ENCODE measurements at places on chromosomes 6 and 20. TPM values are rescaled to one million over a fixed set of nuclear protein-coding genes. Genes with fewer than 3 reads are reported as not detected.

CLDN20 gene
- not detected for total RNA-seq

JAG1 gene
- 31.9 TPM for total RNA-seq

C20orf141 gene
- total RNA-seq, result not detected

CEP85L gene
- total RNA-seq, result 4.9 TPM

RGS17 gene
- total RNA-seq, result 3.9 TPM

SRSF6 gene
- total RNA-seq, result 242 TPM

PTCRA gene
- not detected for total RNA-seq

SLC52A3 gene
- total RNA-seq, result 10.2 TPM

DNA sequence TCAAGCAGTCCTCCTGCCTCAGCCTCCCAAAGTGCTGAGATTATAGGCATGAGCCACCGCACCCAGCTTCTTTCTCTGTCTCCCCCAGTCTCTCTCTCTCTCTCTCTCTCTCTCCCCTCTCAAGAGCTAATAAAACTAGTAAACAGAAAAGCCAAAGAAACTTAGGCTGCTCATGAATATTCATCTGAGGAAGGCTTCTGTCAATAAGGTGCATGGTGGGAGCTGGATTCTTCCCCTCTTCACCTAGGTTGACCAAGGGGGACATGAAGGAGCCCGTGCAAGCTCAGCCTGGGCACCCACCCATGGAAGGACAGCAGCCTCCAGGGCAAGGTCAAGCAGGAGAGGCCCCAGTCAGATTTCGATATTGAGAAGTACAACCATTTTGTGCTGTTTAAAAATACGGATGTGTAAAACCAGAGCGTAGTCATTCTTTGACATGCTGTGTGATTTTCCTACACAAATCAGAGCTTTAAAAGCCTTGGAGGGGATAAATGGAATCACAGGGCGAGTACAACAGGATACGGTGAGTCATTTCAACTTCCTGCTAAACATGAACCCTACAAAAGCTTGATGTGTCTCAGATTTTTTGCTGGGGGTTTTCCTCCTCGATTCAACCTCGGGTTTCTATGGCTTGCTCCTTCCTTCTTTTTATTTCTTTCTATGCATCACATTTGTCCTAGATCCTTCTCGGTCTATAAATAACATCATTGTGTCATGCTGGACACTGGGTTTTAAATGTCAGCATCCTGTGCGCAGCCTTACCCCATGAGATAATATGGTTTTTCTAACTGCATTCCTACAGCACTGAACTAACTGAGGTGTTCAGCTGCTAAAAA lies 368.9 kb upstream of the JARID2 start:
- H3K36me3 ChIP-seq, result no peaks in the 10 kb centered on the region
- no peaks in the 10 kb centered on the region for H3K27me3 ChIP-seq
- no peak overlapping the region for H3K27ac ChIP-seq
- no peak overlapping the region for H3K4me3 ChIP-seq

GRCh38 chr20:36235892-36236785 lies at the start of gene AAR2:
TSS of gene AAR2 (plus strand) at chr20:36236478. CDS start at chr20:36239869, 3,391 bp downstream.
- peaks cover 18% of the 10 kb centered on the region for H3K36me3 ChIP-seq
- H3K4me3 ChIP-seq, result peak within 1 kb of the TSS; percentile 91
- H3K4me1 ChIP-seq, result peaks cover 10% of the 10 kb centered on the region
- H3K27me3 ChIP-seq, result no peaks in the 10 kb centered on the region
- peak; percentile 60 for DNase-seq
- peak within 1 kb of the TSS; percentile 63 for H3K27ac ChIP-seq

DNA sequence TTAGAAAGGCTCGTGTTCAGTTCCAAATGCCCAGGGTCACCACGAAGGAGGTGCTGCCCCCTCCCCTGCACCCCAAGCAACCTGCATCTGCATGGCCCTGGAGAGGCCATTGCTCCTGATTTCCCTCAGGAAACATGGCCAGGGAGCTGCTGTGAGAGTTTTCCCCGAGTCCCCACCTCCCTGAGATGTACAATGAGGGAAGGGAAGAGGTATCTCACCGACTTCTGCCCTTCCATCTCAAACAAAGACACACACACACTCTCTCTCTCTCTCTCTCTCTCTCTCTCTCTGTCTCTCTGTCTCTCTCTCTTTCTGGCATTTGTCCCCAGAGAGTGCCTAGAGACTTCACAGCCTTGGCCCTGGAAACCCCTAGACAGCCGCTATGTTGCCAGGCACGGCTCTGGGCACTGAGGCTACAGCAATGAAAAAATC lies 120.4 kb downstream of the MRPL14 start:
- H3K4me1 ChIP-seq, result peaks cover 68% of the 10 kb centered on the region
- H3K27me3 ChIP-seq, result no peaks in the 10 kb centered on the region
- no peak overlapping the region for H3K27ac ChIP-seq

- no peaks in the 10 kb centered on the region for H3K4me1 ChIP-seq
- no peaks in the 10 kb centered on the region for H3K27me3 ChIP-seq
- no peaks in the 10 kb centered on the region for H3K36me3 ChIP-seq
Observed at GRCh38 chr20:9408422-9409300, 105.7 kb upstream of the LAMP5 start.

DNA sequence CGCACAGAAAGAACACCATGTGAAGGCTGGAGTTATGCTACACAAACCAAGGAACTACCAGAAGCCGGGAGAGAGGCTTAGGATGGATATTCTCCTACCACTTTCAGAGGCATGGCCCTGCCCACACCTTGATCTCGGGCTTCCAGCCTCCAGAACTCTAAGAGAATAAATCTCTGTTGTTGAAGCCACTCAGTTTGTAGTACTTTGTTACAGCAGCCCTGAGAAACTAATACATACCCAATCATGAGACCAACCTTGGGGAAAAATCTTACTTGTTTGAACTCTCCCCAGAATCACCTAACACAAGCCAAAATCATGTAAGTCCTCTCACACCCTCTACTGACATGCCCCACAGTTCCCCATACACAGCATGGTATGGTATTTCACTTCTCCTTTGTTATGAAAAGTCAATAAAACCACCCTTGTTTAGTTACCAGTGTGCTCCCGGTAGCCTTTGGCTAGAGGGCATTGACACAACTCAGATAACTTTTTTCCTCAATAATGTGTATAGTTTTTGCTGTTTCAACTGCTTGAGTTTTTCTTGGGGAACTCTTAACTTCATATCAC lies 40.7 kb upstream of the SLC2A12 start:
- no peaks in the 10 kb centered on the region for H3K4me1 ChIP-seq
- H3K27me3 ChIP-seq, result no peaks in the 10 kb centered on the region
- no peaks in the 10 kb centered on the region for H3K36me3 ChIP-seq
- no peak overlapping the region for H3K27ac ChIP-seq
- no peak overlapping the region for H3K4me3 ChIP-seq

DNA sequence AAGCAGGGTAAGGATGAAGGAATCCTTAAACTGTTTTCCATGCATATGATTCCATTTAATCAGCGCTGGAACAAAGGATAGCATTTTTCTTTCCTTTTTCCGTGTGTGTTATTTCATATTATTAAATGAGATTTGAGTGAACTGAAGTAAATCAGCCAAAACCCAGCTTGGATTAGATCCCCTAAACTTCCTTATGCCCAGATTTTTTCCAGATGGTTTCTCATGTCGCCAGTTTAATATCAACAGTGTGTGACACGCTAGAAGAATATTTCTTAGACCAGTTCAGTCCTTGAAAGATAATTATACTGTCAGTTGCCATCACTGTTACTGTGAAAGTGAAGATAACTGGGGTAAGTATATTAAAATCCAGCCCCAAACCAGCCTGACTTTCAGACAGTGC lies 1009.4 kb downstream of the KIF16B start:
- DNase-seq, result no peak
- no peaks in the 10 kb centered on the region for H3K36me3 ChIP-seq
- H3K27ac ChIP-seq, result no peak overlapping the region
- no peak overlapping the region for H3K4me3 ChIP-seq

- peaks cover 23% of the 10 kb centered on the region for H3K4me1 ChIP-seq
- H3K27me3 ChIP-seq, result no peaks in the 10 kb centered on the region
- peak overlapping the region; percentile 9 for H3K4me3 ChIP-seq
- no peak for DNase-seq
Observed at GRCh38 chr6:144265061-144265357, 20.1 kb upstream of the UTRN start.

DNA sequence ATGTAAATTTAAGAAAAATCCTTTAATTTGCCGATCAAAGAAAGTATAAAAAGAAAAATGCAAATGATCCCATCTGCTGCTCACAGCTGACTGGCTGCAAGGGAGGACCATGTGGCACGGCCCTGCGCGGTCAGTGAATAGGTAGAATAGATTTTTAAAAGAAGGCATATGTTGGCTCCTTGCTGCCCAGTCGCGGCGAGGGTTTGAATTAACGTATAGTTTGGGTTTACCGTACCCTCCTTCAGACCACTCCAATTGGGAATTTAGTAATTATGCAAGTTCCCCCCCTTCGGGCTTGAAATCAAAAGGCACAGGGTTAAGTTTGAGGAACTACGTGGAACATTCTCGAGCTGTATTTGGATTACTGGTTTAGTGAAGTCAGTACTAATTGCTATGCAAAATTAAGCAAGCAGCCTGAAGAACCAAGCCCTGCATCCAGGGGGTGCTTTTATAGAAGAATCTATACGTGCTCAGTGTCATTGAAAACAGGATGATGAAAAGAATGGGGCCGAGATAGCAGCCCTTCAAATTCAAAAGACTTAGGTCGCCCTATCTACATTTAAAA lies 1.1 kb upstream of the BEND3 start:
- no peak for DNase-seq
- H3K4me3 ChIP-seq, result peak overlapping the region; percentile 66
- H3K27ac ChIP-seq, result peak overlapping the region; percentile 83
- no peaks in the 10 kb centered on the region for H3K27me3 ChIP-seq
- peaks cover 18% of the 10 kb centered on the region for H3K4me1 ChIP-seq

DNA sequence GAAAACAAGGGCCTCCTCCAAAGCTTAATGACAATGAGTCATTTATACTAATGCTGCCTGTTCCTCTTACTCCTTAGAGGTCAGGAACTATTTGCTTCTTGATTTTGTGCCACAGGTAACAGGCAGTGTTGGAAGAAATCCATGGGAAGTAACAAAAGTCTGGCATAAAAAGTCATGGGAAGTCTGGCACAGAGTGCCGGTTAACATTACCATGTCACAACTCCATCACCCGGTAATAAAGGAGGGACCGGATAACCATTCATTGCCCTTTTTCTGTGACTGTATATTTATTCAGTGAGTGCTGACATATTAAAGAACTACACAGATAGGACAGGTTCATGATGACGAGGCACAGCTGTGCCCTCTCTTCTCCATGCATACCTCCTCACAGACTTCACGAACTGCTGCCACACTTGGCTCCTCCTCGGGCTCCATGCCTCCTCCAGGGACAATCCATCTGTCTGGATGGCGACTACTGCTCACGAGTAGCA lies 50.9 kb downstream of the NUDT3 start:
- H3K4me1 ChIP-seq, result no peaks in the 10 kb centered on the region
- DNase-seq, result no peak
- H3K36me3 ChIP-seq, result peaks cover 2% of the 10 kb centered on the region
- H3K27me3 ChIP-seq, result no peaks in the 10 kb centered on the region
- no peak overlapping the region for H3K4me3 ChIP-seq

- H3K27me3 ChIP-seq, result no peaks in the 10 kb centered on the region
- H3K4me1 ChIP-seq, result peaks cover 10% of the 10 kb centered on the region
- no peak overlapping the region for H3K27ac ChIP-seq
- no peak overlapping the region for H3K4me3 ChIP-seq
Observed at GRCh38 chr6:17334265-17334664, 53.1 kb downstream of the RBM24 start.

DNA sequence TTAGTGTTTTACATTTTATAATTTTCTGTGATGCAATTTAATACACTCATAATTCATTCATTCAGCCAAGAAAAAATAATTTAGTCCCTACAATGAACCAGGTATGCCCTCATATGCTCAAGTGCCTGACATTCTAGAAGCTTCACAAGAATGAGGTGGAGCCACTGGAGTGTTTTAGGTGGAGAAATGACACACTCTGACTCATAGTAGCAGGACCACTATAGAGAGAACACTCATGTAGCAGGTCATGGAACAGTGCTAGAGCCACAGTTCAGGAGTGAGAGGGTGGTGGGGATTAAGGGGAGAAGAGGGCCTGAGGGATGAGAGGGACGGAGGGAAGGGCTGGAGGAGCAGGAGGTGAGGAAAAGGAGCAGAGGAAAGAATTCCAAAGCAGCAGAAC lies 1.4 kb upstream of the HLA-G start:
- no peaks in the 10 kb centered on the region for H3K36me3 ChIP-seq
- DNase-seq, result no peak
- no peak overlapping the region for H3K27ac ChIP-seq

DNA sequence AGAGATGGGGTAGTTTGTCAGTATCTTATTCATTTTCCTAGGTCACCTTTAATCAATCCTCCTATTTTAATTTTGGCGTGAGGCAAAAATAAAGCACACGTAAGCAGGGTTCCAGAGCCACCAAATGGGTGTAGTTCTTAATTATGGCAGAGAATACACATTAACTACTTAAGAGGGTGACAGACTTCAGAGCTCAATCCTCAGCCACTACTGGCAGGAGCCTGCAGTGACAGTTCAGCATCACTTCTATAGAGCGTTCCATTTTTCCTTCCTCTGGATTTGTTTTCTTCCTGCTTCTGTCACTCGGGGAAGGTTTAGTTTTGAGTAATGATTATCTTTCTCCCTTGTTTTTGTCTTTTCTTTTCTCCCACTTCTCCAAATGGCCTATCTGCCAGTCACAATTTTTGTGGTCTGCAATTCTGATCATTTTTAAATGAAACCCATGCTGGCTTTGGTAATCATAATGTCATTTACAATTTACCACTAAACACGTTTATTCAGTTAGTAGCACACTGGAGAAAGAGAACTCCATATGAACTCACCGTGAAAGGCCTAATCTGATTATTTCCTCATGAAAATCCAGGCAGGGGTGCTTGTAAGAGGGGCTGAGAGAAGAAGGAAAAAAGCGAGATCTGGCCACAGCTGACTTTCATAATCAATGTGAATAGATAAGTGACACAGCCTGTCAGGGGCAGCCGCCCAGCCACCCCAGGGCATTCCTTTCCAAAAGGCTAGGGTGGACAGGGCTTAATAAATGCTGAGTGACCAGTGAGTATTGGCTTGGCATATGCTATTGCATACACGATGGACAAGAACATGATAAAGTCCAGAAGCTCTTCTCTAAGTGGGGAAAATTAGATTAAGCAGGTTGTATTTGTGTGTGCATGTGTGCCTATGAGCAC lies 412.1 kb downstream of the PKHD1 start:
- DNase-seq, result no peak
- no peak overlapping the region for H3K27ac ChIP-seq
- no peaks in the 10 kb centered on the region for H3K27me3 ChIP-seq
- H3K36me3 ChIP-seq, result no peaks in the 10 kb centered on the region

DNA sequence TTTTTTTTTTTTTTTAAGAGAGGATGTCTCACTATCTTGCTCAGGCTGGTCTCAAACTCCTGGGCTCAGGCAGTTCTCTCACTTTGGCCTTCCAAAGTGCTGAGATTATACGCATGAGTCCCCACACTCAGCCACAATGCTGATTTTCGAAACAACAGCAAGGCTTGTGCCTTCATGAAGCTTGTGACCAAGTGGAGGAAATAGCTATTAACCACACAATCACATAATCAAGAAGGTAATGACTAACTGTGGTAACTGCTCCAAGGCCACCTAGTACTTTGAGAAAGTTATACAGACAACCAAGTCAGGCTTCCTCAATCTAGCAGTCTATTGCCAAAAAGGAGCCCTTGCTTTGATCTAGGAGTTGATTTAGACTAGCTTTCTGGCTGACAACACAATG lies 46.3 kb downstream of the SOD2 start:
- no peak overlapping the region for H3K4me3 ChIP-seq
- H3K4me1 ChIP-seq, result peaks cover 11% of the 10 kb centered on the region
- DNase-seq, result no peak
- no peaks in the 10 kb centered on the region for H3K27me3 ChIP-seq
- H3K36me3 ChIP-seq, result no peaks in the 10 kb centered on the region

GRCh38 chr20:17488916-17489600 lies 42.1 kb downstream of the BFSP1 start:
- H3K4me3 ChIP-seq, result no peak overlapping the region
- H3K4me1 ChIP-seq, result no peaks in the 10 kb centered on the region
- no peaks in the 10 kb centered on the region for H3K36me3 ChIP-seq
- H3K27ac ChIP-seq, result no peak overlapping the region

All from HCT116 (cell line).